Stimulated activated CD4-positive, alpha-beta T cell treated with anti-CD3 and anti-CD28 coated beads, TNF-alpha, amount 100 ng/mL, for 1 hour (primary cell): ENCODE measurements at places on chromosomes 5 and 9.

GRCh38 chr5:69415584-69415958 is 655 bp downstream of the MARVELD2 start:
- no peak for DNase-seq

DNA sequence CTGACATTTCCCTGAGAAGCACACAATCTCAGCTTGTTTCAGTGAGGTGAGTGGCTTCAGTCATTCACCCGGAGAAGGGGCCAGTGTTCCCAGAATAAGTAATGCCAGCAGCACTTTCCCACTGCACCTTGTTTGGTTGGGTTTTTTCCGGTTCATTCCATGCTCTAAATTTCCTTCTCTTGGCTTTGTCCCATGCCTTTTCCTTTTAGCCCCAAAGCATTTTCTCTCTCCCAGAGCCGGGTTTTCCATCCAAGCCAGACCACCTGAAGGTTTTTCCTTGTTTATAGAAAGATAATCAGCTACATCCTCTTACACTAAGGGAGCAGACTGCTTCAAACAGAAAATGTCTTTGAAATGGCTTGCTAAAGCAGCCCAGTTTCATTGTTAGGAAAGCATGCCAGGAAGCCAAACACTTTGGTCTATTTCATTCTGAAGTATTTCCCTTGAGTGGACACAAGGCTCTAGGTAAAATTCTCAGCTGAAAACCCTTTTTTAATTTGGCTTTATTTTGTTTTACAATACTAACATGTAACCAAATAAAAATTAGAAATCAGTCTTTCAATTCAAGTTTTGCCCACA is 501.6 kb downstream of the DTWD2 start:
- no peak for DNase-seq

- DNase-seq: no peak
Observed at GRCh38 chr9:105539452-105539851, 18.5 kb upstream of the FKTN start.

DNA sequence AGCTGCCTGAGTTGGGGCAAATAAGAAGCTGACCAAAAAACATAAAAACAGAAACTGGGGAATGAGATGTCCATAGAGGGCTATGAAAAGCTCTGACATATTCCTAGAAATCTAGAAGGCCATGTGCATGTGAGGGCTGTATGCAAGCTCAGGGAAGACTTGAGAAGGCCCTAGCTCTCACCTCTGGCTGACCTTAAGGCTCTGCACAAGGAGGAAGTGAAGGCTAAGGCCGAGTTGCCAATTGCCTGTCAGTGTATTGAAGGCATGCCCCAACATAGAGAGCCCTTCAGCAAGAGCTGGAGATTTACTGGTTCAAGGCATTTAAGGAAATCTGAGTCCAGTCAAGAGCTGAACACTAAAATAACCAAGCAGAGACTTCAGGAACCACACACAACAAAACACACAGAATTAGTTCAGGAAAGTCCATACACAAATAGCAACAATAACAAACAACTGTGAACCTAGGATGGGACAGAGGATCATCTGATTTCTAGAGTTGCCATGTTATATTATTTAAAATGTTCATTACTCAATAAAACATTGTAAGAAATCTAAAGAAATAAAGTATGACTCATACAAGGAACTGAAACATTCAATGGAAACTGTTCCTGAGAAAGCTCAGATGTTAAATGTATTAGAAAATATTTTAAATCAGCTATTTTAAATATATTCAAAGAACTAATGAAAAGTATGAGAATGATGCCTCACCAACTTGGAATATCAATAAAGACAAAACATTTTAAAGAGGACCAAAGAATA is 161.8 kb downstream of the AUH start:
- no peak for DNase-seq

DNA sequence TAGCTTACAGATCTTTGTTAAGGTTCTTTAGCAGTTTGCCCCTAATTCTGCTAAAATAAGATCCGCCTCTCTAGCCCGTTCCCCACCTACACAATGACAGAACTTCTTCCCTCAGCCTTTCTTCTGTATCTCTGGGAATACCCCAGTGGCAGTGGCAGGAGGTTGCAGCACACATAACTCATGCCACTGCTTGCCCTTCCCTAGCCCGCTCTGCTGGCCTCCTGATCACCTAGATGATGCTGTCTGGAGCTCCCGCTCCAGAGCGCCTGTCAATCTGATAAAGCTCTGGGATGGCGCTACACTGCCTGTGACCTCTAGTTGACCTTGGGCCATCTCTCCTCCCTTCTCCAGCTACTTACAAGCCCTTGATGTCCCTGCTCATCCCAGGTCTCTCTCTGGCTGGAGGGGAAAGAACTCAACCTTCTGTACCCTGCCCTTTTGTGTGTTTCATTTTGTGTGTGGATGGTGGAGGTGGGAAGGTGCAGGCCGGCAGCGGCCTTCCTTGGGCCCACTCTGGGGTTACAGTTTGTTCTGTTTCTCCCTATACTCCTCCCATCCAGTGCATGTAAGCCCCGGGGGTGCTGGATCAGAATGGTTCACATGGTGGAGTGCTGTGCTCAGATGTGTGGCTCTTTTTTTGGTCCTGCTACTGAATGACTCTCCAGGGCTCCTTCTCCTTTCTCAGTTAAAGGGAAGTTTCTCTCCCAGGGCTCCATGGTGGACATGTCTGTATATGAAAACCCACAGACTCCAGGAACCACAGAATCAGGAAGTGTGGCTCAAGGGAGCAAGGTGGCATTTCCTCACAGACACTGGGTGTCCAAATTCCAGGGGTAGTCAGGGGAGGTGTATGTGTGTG is 29.1 kb downstream of the MTX3 start:
- no peak for DNase-seq

DNA sequence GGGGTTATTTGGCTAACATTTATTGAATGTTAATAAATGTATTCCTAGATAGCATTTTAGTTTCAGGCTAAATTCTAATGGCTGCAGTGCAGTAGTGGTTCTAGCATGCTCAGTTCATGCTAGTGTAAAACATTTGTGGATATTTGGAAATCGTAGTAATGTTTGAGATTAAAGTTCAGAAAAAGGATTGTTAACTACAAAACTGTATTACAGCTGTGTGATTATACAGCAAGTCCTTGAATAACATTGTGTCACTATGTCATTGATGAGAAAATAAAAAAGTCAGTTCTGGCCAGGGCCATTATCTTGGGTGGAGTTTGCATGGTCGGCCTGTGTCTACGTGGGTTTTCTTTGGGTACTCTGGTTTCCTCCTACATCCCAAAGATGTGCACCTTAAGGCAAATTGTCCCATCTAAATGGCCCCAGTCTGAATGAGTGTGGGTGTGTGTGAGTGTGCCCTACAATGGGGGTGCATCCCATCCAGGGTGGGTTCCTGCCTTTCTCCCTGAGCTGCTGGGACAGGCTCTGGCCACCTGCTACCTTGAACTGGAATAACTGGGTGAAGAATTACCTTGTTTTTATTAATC is 8.8 kb downstream of the ZSWIM6 start:
- no peak for DNase-seq

- no peak for DNase-seq
Observed at GRCh38 chr9:37914154-37914551, 10.2 kb upstream of the SLC25A51 start.

- no peak for DNase-seq
Observed at GRCh38 chr5:138914338-138914737, 39.2 kb upstream of the LRRTM2 start.

DNA sequence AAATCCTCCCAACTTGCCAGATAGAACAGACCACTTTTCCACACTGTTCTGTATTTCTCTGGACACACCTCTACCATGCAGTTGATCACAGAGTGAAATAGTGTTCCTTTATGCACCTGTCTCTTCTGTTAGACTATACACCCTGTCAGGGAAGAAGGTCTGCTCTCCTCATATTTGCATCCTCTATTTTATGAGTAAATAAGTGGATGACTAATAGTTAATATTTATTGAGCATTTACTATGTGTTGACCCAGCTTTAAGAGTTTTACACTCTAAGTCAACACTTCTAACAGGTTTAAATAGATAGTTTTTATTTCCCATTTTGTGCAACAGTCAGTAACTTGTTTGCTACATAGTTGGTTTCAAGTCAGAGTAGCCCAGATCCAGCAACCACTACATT is 452.8 kb upstream of the MPDZ start:
- DNase-seq: no peak

DNA sequence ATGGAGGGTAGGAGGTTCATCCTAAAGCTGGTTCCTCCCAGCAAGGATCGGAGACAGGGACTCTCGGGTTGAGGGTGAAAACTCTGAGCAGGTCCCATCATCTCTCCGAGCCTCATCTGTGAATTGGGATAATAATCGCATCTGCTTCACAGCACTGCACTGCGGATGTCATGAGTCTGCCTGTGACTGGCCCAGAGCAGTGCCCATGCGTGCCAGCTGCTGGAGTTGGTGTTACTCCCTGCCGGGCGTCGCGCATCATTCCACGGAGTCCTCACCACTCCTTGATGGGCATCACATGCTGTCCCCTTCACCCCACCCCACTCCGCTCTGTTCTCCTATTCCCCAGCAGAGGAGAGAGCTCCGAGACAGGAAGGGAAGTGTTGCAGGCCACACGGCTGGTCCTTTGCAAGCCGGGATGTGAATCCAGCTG is 35.1 kb upstream of the ORM1 start:
- DNase-seq: no peak

GRCh38 chr5:15105799-15106393 is 234.3 kb upstream of the ANKH start:
- no peak for DNase-seq

DNA sequence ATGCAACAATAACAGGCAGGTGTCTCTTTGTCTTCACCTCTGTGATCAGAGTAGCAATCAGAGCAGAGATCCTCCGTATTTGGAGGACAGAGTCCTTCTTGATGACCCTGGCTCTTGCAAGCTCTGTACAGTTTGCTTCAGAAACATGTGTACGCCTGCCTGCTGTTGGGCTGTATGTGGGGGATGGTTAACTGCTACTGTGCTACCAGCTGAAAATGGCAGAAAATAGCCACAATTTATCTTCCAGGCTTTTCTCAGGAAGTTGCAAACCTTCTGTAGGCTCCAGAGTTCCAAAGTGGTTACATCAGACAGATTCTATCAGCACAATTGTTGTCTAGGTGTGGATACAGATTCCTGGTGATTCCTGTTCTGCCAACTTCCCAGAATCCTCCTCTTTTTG is 35.5 kb downstream of the DDX46 start:
- no peak for DNase-seq

DNA sequence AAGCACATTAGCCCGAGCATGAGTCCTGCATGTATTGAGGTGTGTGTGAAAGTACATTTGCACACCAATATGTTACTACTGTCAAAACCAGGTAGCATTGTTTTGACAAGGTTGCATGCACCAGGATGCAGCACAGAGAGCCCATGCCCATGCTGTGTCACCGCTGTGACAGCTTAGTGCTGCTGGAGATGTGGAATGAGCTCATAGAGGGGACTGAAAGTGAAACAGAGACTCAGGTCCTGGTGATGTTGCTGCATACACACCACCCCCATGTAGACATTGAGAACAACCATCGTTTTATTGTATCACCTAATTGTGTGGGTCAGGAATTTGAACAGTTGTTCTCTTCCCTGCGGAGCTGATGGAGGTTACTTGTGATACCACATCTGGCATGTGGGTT is 53.0 kb downstream of the GADD45G start:
- DNase-seq: no peak

GRCh38 chr9:117156144-117156688 is 258.6 kb downstream of the ASTN2 start:
- DNase-seq: no peak

DNA sequence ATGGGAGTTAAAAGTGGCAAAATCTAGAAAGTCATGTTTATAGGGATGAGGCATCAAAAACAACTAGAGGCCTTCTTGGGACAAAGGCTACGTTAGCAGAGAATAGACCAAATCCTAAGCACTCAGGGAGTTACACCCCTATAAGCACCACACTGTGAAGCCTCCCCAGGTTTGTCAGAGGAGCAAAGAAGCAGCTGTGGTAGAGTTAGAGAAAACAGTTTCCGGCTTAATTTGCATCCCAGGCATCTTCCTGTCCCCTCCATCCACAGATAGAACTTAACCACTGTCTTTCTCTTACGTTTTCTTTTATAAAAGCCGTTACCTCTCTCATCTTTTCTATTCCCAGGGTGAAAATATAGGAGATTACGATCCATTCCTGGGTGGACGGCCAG is 188.6 kb upstream of the KLF9 start:
- DNase-seq: no peak

DNA sequence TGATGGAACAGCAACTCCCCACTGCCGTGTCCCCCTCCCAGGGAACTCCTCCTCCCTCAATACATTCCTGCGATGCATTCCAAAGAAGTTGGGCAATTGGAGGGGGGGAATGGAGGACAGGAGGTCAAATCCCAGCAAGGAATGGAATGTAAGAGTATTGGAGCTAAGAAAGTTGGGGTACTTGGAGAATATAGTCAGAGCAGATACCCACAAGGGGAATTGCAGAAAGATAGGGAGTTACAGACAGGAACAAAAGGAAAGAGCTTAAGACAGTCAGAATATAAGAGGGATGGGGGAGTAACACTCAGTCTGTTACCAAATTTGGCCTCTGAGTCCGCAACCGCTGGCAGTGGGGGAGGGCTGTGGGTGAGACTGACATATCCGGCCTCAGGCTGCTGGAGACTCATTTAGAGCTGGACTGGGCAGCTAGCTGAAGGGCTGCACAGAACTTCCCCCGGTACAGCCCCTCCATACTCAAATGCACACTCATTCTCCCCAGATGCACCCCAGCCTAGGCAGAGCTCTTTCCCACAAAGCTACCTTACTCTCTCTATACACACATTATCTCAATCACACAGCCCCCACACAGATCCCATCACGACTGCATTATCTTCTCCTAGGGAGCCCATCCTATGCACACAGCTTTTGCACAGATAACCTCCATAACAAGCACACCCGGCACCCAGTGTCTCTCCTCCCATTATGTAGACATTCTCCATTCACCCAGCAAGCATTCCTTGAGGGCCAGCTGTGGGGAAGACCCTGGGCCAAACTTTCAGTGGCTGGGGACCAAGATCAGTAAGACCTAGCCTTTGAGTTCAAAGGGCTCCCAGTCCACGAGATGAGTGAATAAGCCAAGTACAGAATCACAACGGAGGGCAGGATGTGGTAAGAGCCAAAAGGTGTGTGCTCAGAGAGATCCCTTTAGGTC is 3.7 kb downstream of the TLN1 start:
- no peak for DNase-seq

GRCh38 chr5:9932770-9933169 is 302.6 kb upstream of the TAS2R1 start:
- DNase-seq: no peak
